ENCODE measurements at places on chromosomes 7 and 10. TPM values are rescaled to one million over a fixed set of nuclear protein-coding genes. Genes with fewer than 3 reads are reported as not detected.

DNA sequence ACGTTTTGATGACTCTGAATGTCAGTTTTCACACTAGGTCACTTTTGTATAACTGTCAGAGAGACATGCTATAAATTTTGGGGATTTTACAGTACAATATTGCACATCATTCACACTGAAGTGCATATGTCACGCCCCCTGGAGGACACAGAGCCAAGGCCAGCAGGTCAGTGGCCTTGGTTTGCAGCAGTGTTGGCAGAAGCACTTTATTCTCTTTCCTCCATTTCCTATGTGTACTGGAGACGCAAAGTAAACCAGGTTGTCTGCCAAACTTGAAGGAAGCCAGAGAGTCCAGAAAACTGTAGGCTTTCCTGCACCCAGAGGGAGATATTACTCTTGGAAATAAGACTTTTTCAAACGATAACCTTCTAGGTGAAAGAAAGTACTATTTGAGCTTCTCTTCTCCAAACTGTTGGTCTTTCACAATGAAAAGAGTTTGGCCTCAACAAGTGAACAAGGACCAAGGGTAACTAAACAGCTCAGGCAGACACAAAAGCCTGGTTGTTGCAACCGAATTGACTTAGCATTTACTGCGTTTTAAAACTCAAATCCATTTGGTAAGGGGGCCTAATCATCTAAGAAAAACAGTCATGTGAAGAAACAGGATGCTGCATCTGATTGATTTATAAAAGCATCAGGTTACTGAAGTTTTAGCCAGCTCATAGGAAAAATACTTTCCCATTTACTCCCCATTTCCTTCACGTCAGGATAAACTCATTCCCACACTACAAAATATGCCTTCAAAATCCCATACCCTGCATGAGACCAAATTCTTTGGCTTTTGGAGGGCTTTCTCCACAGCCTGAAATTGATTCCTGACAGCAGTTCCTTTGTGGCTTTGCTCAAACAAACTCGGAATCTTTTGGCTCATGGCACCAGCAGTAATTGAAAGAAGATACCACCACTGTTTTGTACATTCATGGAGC is 83.0 kb upstream of the SEC61G start:
- H3K4me3 ChIP-seq, result no peak overlapping the region
- DNase-seq, result no peak
- no peaks in the 10 kb centered on the region for H3K36me3 ChIP-seq

DNA sequence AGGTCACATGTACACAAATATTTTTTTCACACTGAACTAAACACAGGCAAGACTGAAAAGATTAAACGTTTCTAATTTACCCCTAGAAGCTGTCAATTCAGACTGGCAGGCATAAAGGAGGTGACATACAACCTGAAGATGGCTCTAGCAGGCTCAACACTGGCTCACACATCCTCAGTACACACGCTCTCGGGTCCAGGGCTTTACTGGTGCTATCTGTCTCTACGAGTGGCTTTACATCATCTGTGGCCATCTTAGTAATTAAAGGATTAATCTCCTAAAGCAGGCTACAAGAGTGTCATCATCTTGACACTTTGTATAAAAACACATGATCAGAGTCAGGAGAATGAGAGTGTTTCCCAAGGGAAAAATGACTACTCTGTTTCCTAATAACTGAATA is 57.3 kb downstream of the COPG2 start:
- H3K27ac ChIP-seq, result no peak overlapping the region
- H3K4me1 ChIP-seq, result peaks cover 3% of the 10 kb centered on the region
- no peaks in the 10 kb centered on the region for H3K36me3 ChIP-seq

MKX gene
- not detected for total RNA-seq

GRCh38 chr7:75662579-75663301 is 76.0 kb downstream of the HIP1 start:
- no peak overlapping the region for H3K4me3 ChIP-seq
- DNase-seq, result no peak
- no peaks in the 10 kb centered on the region for H3K27me3 ChIP-seq

GRCh38 chr7:67990716-67991115 is 994.1 kb downstream of the TYW1 start:
- no peak overlapping the region for H3K27ac ChIP-seq
- no peak for DNase-seq
- H3K27me3 ChIP-seq, result no peaks in the 10 kb centered on the region
- H3K4me3 ChIP-seq, result no peak overlapping the region
- H3K4me1 ChIP-seq, result no peaks in the 10 kb centered on the region
- no peaks in the 10 kb centered on the region for H3K36me3 ChIP-seq

DNA sequence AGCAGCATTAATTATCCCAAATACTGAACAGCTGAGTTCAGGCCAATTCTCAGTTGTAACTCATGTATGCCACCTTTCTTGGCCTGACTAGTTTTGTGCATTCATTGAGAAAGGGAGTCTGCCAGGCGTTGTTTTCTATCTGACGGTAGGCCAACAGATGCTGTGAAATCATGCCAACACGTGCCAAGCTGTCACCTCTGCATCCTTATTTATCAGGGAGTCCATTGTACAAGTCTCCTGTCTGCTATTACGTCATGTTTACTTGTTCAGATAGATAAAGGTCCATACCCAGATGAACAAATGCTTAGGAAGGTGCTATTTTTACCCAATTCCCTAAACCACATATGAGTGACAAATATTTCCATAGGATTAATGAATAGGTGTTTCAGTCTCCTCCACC is 127.2 kb upstream of the CDK6 start:
- no peak overlapping the region for H3K4me3 ChIP-seq
- DNase-seq, result no peak
- H3K4me1 ChIP-seq, result no peaks in the 10 kb centered on the region
- no peaks in the 10 kb centered on the region for H3K36me3 ChIP-seq
- peaks cover 3% of the 10 kb centered on the region for H3K27me3 ChIP-seq

DNA sequence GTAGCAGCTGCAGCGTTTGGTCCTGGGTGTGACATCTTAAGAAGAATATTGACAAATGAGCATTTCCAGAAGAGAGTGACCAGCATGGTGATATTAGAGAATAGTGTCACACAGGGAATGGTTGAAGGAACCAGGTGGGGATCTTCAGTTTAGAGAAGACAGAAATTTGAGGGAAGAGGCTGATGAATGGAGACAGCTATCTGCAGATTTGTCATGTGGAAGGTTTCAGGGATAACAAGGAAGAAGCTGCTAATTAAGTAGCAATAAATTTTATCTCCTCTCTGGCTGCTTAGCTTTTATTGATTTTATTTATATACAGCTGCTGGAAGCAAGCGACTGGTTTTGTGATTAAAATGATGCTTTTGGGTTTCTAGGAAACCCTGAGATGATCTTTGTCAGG is 26.0 kb downstream of the SDK1 start:
- no peak overlapping the region for H3K27ac ChIP-seq
- H3K36me3 ChIP-seq, result no peaks in the 10 kb centered on the region
- H3K4me3 ChIP-seq, result no peak overlapping the region
- no peak for DNase-seq
- H3K27me3 ChIP-seq, result no peaks in the 10 kb centered on the region

- peak overlapping the region; percentile 63 for H3K27ac ChIP-seq
- DNase-seq, result no peak
- peaks cover 14% of the 10 kb centered on the region for H3K4me1 ChIP-seq
- no peak overlapping the region for H3K4me3 ChIP-seq
- peaks cover 4% of the 10 kb centered on the region for H3K27me3 ChIP-seq
Measured at GRCh38 chr7:142796501-142797390, 26.0 kb downstream of the PRSS2 start.

DNA sequence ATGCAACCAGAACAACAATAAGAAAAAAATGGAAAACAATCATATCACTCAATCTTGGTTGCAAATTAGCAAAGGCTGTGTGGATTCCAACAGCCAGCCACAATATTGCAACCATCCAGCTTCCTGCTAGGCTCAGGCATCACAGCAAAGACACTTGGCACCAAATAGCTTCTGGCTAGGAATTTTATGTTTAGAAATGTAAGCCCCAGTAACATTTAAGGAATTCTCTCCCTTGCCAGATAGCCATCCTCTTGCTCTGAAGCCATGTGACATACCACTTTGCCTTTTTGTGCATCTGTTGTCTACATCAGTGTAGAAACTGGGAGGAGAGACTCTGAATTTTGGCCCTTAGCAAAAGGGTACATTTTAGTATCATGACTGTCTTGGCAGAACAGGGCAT is 22.2 kb downstream of the MKX start:
- H3K4me1 ChIP-seq, result no peaks in the 10 kb centered on the region
- no peak overlapping the region for H3K4me3 ChIP-seq
- no peak for DNase-seq
- H3K36me3 ChIP-seq, result no peaks in the 10 kb centered on the region

AKR1C3 gene
- 205 TPM for total RNA-seq

GRCh38 chr7:30302656-30303311 is 18.4 kb downstream of the ZNRF2 start:
- no peak overlapping the region for H3K4me3 ChIP-seq
- no peaks in the 10 kb centered on the region for H3K27me3 ChIP-seq
- no peaks in the 10 kb centered on the region for H3K4me1 ChIP-seq

GRCh38 chr10:131746241-131746711 is 154.5 kb upstream of the PPP2R2D start:
- no peak overlapping the region for H3K27ac ChIP-seq
- H3K36me3 ChIP-seq, result no peaks in the 10 kb centered on the region
- peaks cover 8% of the 10 kb centered on the region for H3K4me1 ChIP-seq
- no peak for DNase-seq
- H3K4me3 ChIP-seq, result no peak overlapping the region

DNA sequence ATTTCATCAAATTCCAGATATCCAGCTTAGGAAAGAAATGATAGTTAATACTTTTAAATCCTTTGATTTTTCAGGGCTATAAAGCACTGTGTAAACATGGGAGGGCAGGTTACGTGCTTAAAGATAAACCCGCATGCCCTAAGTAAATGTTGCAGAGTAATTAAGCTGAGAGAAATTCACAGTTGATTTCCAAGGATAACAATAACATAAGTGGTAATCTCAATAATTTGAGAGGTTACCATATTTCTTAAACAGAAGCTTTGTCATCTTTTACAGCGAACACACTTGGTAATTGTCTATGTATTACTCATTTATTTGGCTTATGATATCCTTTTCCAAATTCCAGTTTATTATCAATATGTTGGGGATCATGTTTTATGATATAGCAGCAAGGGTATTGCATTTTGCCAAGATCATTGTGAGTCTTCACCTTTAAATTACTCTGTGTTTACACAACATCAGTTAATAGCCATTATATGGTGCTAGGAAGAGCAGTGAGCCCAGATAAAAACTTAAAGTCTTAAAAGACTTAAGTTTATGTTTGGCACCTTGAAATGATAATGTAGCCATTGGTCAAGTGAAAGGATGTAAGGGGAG is 15.4 kb downstream of the MGAM start:
- no peak for DNase-seq
- H3K36me3 ChIP-seq, result no peaks in the 10 kb centered on the region
- H3K4me1 ChIP-seq, result no peaks in the 10 kb centered on the region
- no peak overlapping the region for H3K27ac ChIP-seq
- H3K4me3 ChIP-seq, result no peak overlapping the region

DNA sequence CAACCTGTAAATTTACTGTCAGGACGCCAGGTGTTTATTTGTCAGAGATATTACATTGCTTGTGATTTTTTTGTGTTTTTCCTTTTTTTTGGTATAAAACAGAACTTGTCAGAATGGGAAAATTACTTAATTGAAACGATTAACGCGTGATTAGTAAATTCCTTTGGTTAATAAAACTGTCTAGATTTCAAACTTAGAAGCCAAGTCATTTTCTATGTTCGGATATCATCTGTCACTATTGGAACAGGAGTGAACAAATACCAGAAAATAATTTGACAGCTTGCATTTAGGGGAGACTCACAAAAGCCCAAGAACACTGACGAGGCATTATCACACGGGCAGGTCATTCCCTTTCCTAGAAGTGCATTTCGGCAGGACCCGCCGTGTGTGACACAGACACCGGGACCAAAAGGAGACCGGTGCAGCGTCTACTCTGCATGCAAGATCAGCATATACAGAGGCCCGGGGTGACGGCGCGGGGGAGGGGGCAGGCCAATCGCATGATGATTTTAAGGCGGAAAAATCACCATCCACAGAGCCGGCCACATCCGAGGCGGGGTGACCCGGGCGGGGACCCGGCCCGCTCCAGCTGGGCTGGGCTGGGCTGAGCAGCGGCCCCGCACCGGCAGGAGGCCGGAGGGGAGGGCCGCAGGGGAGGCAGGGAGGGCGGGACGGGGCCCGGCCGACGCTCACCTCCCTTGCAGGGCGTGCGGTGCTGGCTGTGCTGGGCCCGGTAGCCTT is 841 bp downstream of the GLUD1 start:
- peak; percentile 58 for DNase-seq
- H3K27me3 ChIP-seq, result no peaks in the 10 kb centered on the region
- H3K4me3 ChIP-seq, result peak overlapping the region; percentile 95
- no peaks in the 10 kb centered on the region for H3K36me3 ChIP-seq

DNA sequence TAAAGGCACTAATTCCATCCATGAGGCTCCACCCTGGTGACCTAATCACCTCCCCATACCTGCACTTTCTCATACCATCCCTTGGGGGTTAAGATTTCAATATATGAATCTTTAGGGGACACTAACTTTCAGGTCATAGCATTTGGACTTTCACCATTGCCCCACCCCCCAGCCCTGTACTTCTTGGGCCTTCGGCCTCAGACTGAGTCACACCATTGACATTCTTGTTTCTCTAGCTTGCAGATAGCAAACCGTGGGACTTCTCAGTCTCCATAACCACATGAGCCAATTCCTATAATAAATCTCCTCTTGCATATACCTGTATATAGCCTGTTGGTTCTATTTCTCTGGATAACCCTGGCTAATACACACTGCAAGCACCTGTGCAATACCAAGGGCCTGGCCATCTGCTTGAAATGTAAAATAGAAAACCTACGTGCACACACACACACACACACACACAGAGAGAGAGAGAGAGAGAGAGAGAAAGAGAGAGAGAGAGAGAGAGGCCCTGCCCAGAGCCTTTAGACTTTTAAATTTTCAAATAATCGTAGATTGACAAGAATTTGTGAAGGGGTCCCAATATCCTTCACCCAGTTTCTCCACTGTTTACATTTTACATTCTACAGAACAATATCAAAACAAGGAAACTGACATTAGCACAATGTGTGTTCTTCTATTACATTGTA is 25.3 kb downstream of the ANXA8 start:
- H3K4me1 ChIP-seq, result no peaks in the 10 kb centered on the region
- no peak for DNase-seq
- no peak overlapping the region for H3K4me3 ChIP-seq
- H3K27ac ChIP-seq, result no peak overlapping the region
- H3K36me3 ChIP-seq, result no peaks in the 10 kb centered on the region

BAIAP2L1 gene
- 5.4 TPM for total RNA-seq

FAM237B gene
- not detected for total RNA-seq

GRCh38 chr7:111210996-111211395 is 120.1 kb downstream of the LRRN3 start:
- no peak overlapping the region for H3K27ac ChIP-seq
- no peak overlapping the region for H3K4me3 ChIP-seq
- H3K36me3 ChIP-seq, result no peaks in the 10 kb centered on the region
- no peaks in the 10 kb centered on the region for H3K27me3 ChIP-seq
- no peaks in the 10 kb centered on the region for H3K4me1 ChIP-seq

SYCE1 gene
- 0.33 TPM for total RNA-seq

DNA sequence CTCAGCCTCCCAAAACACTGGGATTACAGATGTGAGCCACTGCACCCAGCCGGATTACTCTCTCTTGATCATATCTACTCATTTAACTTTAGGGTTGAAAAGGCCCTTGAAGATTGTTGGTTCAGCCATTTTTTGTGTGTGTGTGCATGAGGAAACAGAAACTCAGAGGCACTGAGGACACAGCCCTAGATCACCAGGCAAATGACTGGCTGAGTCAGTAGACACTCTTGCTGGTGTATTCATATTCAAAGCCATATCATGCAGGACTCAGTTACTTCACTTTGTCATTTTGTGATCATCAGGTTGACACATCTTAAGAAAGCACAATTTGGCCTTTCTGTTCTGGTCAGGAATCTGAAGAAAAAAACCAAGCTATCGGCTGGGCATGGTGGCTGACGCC is 253.4 kb downstream of the TRIL start:
- H3K4me3 ChIP-seq, result no peak overlapping the region
- no peak overlapping the region for H3K27ac ChIP-seq
- no peaks in the 10 kb centered on the region for H3K36me3 ChIP-seq
- DNase-seq, result no peak
- no peaks in the 10 kb centered on the region for H3K27me3 ChIP-seq
- no peaks in the 10 kb centered on the region for H3K4me1 ChIP-seq

All from liver (tissue), 10 donors.